ENCODE measurements at places on chromosomes 11 and 22.

DNA sequence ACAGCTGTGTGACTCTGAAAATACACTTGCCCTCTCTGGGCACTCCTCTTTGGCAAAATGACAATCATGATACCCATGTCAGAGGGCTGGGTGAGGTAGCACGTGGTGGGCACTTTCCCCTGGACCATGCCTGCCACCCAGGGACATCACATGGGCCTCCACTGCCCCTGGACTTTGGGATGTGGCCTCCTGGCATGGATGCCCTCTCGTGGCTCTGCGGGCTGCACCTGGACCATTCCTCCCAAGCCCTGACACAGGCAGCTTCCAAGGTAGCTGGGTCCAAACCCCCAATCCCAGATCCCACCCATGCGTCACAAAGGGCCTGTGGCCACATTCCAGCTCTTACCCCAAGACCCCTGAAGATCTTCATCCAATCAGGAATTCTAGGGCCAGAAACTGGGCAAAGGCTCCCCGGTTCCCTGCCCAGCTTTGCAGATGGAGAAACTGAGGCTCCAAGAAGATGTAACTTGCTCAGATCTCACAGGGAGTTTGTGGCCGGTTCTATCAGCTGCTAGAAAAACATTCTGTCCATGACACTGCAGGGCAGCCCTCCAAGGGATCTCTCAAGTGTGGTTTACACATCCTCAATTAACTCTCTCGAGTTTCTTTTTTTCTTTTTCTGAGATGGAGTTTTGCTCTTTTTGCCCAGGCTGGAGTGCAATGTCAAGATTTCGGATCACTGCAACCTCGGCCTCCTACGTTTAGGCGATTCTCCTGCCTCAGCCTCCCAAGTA lies 35.4 kb upstream of the CYB5R3 start:
- no peak for DNase-seq

DNA sequence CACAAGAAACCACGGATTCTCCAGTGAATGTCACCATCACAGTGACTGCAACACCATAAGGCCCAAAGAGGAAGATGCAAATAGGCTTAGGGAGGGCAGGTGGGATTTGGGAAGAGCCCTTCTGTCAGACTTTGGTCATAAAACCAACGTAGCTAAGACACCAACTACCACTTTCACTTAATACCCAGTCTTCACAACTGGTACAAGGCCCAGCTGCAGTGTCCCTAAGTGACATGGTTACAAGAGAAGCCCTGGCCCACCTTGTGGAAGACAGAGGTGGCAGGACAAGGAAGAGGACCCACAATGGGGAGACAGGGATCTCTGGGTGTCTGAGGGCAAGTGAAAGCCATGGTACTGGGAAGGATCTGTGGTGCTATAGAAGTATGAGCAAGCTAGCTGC lies 10.0 kb downstream of the VSIG10L2 start:
- no peak for DNase-seq

GRCh38 chr11:32099516-32099915 lies 8.6 kb downstream of the RCN1 start:
- no peak for DNase-seq

GRCh38 chr11:101912823-101913284 lies 2.0 kb upstream of the CEP126 start:
- DNase-seq, result no peak

DNA sequence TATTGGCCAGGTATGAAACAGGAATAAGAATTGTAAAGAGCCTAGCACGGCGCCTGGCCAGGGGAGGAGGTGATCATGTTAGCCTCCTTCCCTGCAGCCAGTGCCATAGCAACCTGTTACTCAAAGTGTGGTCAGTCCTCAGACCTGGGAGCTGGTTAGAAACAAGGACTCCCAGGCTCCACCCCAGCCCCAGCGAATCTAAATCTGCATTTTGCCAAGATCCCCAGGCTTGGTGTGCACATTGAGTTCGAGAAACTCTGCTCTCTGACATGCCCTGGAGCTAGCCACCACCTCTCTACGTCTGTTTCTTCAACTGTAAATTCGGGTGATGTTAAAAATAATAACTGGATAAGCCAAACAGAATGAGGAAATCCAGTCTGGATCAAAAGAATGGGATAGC lies 56.1 kb upstream of the ALX4 start:
- DNase-seq, result no peak

DNA sequence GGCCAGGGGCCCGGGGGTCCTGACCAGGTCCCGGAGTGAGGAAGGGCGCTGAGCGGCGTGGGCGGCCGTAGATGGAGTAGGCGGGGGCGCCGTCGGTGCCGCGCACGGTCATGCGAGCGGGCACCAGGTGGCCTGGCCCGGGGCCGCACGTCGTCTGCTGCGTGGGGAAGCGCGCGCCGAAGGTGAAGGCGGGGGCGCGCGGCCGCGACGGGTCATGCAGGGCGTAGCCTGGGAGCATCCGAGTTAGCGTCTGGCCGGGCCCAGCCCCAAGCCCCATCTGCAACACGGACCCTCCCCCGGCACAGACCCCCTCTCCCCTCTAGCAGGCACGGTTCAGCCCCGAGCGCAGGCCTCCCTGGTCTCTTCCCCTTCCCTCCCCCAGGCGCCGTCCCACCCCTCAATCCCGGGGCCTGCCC lies 1.7 kb upstream of the TYMP start:
- DNase-seq, result no peak

- DNase-seq, result no peak
These were observed 19.1 kb upstream of the LMO2 start for GRCh38 chr11:33910958-33911339.

- no peak for DNase-seq
These were observed 56.2 kb upstream of the CD82 start for GRCh38 chr11:44509296-44509695.

- DNase-seq, result no peak
These were observed 12.9 kb upstream of the FAT3 start for GRCh38 chr11:92211576-92212167.

Data from cortex of kidney (tissue), 1 donor.